ENCODE measurements at places on chromosomes 11 and 22.

GRCh38 chr11:128963744-128964325 is 21.2 kb upstream of the TP53AIP1 start:
- peaks cover 25% of the 10 kb centered on the region for H3K4me1 ChIP-seq
- peak overlapping the region; percentile 16 for H3K27ac ChIP-seq
- no peaks in the 10 kb centered on the region for H3K36me3 ChIP-seq
- peak overlapping the region; percentile 32 for H3K4me3 ChIP-seq
- ATAC-seq = peak; percentile 80
- peaks cover 7% of the 10 kb centered on the region for H3K27me3 ChIP-seq

- no peaks in the 10 kb centered on the region for H3K4me1 ChIP-seq
- H3K4me3 ChIP-seq = no peak overlapping the region
- no peak overlapping the region for H3K27ac ChIP-seq
- peaks cover 3% of the 10 kb centered on the region for H3K27me3 ChIP-seq
- H3K36me3 ChIP-seq = no peaks in the 10 kb centered on the region
- ATAC-seq = no peak
Measured at GRCh38 chr11:110492321-110492685, 62.6 kb downstream of the FDX1 start.

DNA sequence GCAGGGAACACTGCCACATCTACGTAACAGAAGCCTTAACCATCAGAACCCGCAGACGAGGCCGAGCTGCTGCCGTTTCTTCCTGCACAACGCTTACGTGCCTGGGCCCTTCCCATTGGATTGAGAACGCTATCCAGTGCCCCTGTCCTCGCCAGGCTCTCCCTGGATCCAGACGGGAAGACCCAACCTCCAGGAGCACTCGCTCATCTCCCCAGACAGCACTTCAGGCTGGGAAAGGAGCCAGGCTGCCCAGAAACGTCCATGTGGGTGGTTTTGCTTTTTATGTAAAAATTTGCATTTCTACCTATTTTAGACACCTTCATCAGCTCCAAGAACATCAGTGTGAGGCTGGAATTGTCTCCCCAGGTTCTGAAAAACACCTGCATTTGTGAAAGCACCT is 7.3 kb upstream of the CRYBB3 start:
- no peak overlapping the region for H3K4me3 ChIP-seq
- H3K4me1 ChIP-seq = no peaks in the 10 kb centered on the region

DNA sequence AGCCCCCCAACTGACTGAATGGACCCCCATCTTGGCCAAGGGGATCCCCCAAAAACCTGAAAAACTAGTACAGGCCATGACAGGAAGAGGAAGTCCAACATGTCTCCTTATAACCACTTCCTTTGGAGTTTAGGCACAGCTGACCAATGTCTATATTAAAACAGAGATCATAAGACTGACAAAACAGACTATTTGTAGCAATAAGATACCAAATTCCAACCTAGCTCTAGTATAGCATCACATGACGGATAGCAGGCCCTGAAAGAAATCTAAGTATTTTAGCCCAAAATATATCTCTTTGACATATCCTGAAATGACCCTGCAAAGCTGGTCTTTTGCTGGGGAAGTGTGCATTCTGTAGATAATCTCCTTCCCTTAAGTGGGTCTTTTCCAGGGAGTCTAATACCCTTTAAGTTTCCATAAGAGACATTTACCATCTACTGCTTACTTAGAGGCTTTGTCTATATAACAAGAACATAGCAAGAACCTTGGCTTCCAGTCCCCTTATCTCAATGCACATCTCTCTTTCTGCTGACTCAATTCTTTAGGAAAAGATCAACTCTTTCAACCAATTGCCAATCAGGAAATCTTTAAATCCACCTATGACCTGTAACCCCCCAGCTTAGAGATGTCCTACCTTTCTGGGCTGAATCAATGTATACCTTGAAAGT is 34.9 kb upstream of the ACER3 start:
- no peaks in the 10 kb centered on the region for H3K36me3 ChIP-seq
- no peak for ATAC-seq
- H3K4me3 ChIP-seq = no peak overlapping the region
- no peak overlapping the region for H3K27ac ChIP-seq
- peaks cover 9% of the 10 kb centered on the region for H3K4me1 ChIP-seq
- H3K27me3 ChIP-seq = no peaks in the 10 kb centered on the region

GRCh38 chr11:104075706-104076105 is 39.3 kb downstream of the DDI1 start:
- H3K27me3 ChIP-seq = peaks cover 5% of the 10 kb centered on the region
- H3K36me3 ChIP-seq = no peaks in the 10 kb centered on the region
- no peak for ATAC-seq
- no peaks in the 10 kb centered on the region for H3K4me1 ChIP-seq
- H3K27ac ChIP-seq = no peak overlapping the region
- H3K4me3 ChIP-seq = no peak overlapping the region

- no peak overlapping the region for H3K4me3 ChIP-seq
- no peaks in the 10 kb centered on the region for H3K27me3 ChIP-seq
Measured at GRCh38 chr11:101474666-101475065, 109.1 kb downstream of the TRPC6 start.

DNA sequence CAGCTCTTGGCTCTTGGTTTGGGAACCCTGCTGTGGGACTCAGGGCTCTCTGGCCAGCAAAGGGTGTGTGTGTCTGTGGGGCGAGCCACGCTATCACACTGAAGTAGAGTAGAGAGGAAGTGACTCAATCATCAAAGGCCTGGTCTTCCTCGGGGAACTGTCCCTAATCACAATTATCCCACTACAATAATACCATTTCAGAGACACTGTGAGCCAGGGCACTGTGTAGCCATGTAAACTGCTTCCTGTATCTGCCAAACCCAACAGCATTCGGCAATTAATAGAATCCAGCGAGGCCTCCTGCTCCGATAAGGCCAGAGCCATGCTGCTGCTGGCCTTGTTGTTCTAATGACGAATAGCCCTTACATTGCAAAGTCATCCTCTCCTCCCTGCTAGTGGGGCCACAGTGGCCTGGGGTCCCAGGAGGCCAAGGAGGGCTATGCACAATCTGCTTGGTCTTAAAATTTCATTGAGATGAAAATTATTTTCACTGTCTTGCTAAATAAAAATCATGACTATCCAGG is 49.8 kb upstream of the LMO2 start:
- H3K27ac ChIP-seq = no peak overlapping the region
- no peak overlapping the region for H3K4me3 ChIP-seq
- no peaks in the 10 kb centered on the region for H3K4me1 ChIP-seq
- no peaks in the 10 kb centered on the region for H3K36me3 ChIP-seq

DNA sequence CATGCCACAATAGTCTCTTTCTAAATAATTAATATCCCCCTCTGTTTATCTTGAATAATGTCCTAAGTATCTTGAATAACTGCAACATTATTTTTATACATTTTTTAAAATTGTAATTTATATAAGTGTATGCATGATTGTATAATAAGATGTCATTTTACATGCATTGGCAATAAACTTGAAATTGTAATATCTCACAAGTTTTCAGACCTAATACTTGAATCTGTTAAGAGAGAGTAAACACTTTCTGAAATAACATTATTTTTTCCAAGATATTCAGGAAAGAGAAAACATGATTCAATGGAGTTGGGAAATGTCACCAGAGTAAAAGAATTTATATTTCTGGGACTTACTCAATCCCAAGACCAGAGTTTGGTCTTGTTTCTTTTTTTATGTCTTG is at the start of gene OR4D11:
Gene OR4D11, plus strand, starts transcription at position 301 of the 400 bp plus-strand sequence. Its CDS starts 0 bp downstream, at position 301.
- no peak within 1 kb of the TSS for H3K27ac ChIP-seq
- H3K36me3 ChIP-seq = no peaks in the 10 kb centered on the region
- H3K27me3 ChIP-seq = peaks cover 27% of the 10 kb centered on the region
- H3K4me1 ChIP-seq = no peaks in the 10 kb centered on the region
- no peak for ATAC-seq

DNA sequence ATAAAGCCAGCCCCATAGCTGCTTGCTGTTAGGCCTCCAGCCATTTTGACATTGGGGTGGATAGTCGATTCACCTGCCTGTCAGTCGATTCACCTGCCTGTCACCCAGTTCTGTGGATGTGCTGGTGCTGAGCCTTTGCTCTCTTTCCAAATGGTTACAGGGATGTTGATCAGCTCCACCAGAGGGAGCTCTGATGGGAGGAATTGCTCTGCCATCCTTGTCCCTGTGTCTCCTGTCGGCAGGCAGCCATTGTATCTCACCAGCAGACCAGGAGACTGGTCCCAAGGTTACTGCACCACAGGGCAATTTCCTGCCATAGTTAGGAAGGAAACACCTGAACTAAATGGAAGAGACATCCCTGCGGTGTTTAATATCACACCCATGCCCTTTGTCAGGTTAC is 6.1 kb downstream of the MPEG1 start:
- H3K27ac ChIP-seq = no peak overlapping the region
- peaks cover 29% of the 10 kb centered on the region for H3K4me1 ChIP-seq
- peaks cover 6% of the 10 kb centered on the region for H3K27me3 ChIP-seq
- ATAC-seq = no peak
- peak overlapping the region; percentile 68 for H3K4me3 ChIP-seq

DNA sequence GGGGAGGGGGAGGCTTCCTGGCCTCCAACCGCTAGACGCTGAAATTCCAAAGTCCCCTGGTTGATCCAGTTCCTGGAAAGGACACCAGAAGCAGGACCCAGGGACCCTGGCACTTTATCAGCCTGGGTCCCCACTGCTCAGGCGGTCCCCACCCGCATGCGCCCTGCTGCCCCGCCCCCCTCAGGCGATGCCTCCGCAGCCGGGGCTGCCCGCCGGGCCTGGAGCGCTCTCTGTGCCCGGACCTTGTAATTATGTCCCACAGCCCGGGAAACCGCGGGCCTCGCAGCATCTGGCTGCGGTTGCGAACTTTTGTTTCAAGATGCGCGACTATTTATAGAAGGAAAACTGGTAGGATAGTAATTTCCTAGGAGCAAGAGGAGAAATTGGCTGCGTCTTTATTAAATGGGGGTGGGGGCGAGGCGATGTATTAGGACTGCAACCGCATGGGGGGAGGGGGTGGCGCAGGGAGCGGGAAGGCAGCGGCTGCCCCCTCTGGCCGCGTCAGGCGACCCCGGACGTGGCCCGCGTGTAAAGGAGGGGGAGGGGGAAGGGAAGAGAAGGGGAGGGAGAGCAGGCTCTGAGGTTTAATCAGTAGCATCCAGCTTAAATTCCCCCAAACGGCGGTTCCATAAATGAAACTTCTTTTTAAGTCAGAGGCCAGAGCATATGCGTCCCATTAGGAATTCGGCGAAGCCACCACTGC is 6.1 kb downstream of the WNT7B start:
- no peak overlapping the region for H3K4me3 ChIP-seq
- no peak overlapping the region for H3K27ac ChIP-seq
- peaks cover 39% of the 10 kb centered on the region for H3K27me3 ChIP-seq
- H3K4me1 ChIP-seq = no peaks in the 10 kb centered on the region
- H3K36me3 ChIP-seq = no peaks in the 10 kb centered on the region
- ATAC-seq = no peak

DNA sequence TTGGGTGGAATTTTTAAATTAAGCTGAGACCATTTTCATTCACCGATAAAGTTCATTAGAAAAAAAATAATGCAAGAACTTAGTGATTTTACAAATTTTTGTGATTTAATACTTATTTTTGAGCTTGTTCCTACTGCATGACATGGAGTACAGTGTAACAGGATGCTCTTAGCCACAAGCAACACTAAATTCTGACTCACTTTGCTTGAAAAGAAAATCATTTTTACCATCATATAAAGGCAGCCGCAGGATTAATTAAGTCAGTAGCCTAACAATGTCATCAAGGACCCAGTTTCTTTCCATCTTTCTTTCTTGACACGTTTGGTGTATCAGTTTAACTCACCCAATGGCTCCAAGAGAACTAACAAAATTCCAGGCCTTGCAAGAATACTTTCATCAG is 540.3 kb upstream of the LUZP2 start:
- no peak overlapping the region for H3K4me3 ChIP-seq
- H3K36me3 ChIP-seq = no peaks in the 10 kb centered on the region
- H3K27ac ChIP-seq = no peak overlapping the region
- no peak for ATAC-seq
- no peaks in the 10 kb centered on the region for H3K27me3 ChIP-seq

DNA sequence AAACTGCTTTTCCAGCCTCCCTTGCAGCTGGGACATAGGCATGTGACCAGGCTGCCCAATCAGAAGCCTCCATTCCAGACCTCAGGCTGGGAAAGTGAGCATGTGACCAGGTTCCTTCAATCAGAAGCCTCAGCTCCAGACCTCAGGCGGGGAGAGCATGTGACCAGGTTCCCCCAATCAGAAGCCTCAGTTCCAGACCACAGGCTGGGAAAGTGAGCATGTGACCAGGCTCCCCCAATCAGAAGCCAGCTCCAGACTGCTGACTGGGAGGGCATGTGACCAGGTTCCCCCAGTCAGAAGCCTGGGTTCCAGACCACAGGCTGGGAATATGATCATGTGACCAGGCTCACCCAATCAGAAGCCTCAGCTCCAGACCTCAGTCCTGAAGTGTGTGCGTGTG is 11.7 kb upstream of the IL2RB start:
- no peaks in the 10 kb centered on the region for H3K27me3 ChIP-seq
- peaks cover 35% of the 10 kb centered on the region for H3K4me1 ChIP-seq
- ATAC-seq = peak; percentile 0
- peak overlapping the region; percentile 69 for H3K4me3 ChIP-seq
- H3K27ac ChIP-seq = peak overlapping the region; percentile 92

- H3K4me1 ChIP-seq = peaks cover 6% of the 10 kb centered on the region
- no peak overlapping the region for H3K4me3 ChIP-seq
- ATAC-seq = peak; percentile 93
- H3K27ac ChIP-seq = peak overlapping the region; percentile 39
Measured at GRCh38 chr11:95829580-95830259, 39.4 kb downstream of the CEP57 start.

DNA sequence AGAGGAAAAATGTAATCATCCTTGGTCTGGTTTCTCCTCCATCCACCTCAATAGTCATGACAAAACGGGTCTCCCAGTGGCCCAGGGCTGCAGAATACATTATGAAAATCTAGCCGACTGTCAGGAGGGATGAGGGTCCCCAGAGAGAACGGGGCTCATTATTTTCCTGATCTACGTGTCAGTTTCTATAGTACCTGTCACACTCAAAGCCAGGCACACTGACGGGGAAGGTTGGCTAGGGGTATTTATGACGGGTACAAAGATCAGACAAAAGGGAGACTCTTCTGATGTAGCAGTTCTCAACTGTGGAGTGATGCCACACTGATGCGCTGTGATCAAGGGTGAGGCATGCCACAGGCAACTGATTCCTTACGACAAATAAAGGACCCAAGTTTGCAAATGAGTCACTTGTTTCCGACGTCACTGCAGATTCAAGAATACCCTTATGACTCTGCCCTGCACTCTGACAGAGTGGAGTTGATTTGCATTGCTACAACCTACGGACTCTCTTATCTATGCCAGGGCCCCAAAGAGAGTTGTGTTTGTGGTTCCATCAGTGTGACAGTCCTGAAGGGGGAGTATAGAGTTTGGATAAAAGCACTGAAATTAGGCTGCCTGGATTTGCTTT is 188.2 kb upstream of the TBCEL start:
- no peaks in the 10 kb centered on the region for H3K36me3 ChIP-seq
- peak; percentile 93 for ATAC-seq
- H3K4me1 ChIP-seq = peaks cover 8% of the 10 kb centered on the region
- peaks cover 18% of the 10 kb centered on the region for H3K27me3 ChIP-seq
- peak overlapping the region; percentile 42 for H3K27ac ChIP-seq

All from activated T-helper 17 cell treated with anti-CD3 and anti-CD28 coated beads, Interleukin-2, amount 50 U/mL, for 72 hours (primary cell).